ENCODE measurements at places on chromosomes 4 and X.

- no peak for DNase-seq
Observed at GRCh38 chr4:130210864-130211263, 1114.9 kb downstream of the C4orf33 start.

DNA sequence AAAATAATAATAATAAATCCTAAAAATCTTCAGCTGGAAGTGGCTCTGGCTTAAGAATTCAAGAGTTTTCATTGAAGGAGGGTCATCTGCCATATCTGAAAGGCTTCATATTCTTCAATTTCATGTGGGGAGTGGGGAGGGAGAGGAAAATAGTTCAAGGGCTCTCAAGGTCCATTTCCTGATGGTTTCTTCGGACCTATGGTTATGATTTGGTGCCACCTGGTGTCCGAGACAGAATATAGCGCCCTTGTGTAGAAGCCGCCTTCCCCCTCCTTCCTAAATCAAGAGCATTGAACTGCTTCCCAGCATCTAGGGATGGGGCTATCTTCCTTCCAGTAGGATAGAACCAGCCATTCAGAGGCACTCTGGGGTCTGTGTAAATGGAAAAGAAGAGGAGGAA, 34.3 kb downstream of the NLGN3 start:
- DNase-seq = no peak

- no peak for DNase-seq
Observed at GRCh38 chrX:10841579-10841978, 221.2 kb upstream of the MID1 start.

DNA sequence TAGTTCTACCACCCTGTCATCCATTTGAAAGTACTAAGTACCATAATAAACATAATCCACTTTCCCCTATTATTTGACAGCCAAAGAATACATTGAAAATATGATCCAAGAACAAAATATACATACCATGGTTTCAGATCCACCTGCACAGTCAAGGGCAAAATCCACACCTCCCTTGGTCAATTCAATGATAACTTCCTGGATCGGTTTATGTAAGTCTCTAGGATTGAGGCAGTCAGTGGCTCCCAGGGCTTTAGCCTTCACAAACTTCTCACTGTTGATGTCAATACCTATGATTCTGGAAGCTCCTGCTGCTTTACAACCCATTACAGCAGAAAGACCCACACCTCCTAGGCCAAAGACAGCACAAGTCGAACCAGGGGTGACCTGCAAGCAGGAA, 12.7 kb downstream of the ADH4 start:
- DNase-seq = no peak

DNA sequence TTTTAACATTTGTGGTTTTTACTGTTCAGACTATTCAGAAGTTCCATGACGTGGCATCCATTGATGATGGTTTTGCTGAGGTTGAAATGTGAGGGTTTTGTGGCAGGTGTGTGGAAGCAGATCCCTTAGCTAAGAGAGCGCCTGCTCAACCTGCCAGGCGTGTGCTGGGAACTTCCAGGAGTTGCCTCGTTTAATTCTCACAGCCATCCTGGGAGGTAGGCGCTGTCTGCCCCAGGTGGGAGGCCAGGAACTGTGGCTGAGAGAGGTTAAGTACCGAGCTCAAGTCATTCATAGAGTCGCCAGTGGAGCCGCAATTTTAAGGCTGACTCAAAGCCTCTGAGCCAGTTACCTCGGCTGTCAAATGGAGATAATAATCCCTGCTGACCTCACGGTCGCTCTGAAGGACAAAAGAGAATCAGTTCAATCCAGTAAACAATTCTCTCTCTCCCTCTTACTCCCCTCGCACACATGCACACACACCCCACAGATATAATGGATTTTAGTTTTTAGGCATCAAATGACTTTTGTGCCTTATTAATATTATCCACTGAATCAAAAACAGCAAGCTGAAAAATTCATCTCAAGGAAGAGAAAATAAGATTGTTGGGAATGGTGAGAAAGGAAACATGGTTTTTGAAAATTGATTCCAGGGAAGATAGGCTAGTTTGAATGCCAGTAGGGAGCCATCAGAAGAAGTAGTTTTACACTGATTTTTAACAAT, 171.3 kb downstream of the PTTG2 start:
- DNase-seq = no peak

DNA sequence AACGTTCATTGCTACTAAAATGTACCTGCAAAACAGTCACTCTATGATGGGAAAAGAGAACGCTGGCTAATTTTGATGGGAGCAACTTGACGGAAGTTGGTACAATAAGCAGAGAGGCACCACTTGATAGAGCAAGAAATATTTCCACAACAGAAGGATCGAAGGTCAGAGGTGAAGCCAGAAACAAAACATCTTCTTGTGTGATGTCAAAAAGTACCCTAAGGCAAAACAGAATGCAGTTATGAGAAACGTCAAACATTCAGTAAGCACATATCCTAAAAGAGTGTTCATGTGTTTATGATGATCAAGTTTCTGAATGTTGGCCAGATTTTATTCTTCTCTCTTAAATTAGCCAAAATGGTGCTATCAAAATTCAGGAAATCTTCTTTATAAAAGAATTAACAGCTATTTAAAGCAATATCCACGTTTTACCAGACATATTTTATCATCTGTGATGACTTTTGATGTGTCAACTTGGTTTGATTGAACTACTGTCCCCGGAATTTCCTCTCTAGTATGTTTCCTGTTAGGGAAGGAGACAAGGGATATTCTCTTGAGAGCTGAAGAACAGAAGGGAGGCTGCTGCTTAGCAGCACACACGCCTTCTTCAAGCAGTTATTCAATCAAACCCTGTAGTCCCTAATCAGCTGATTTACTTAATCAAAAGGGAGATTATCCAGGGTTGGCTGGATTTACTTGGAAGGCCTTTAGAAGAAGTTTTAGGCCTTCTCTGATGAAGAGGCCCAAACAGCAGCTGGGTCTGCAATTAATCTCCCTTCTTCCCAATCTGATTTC, 15.7 kb downstream of the AASDH start:
- DNase-seq = no peak

- no peak for DNase-seq
Observed at GRCh38 chrX:153944140-153944799, at the start of gene RENBP. Gene RENBP, minus strand, starts transcription at chrX:153944643. Its CDS starts 33 bp downstream, at chrX:153944610.

DNA sequence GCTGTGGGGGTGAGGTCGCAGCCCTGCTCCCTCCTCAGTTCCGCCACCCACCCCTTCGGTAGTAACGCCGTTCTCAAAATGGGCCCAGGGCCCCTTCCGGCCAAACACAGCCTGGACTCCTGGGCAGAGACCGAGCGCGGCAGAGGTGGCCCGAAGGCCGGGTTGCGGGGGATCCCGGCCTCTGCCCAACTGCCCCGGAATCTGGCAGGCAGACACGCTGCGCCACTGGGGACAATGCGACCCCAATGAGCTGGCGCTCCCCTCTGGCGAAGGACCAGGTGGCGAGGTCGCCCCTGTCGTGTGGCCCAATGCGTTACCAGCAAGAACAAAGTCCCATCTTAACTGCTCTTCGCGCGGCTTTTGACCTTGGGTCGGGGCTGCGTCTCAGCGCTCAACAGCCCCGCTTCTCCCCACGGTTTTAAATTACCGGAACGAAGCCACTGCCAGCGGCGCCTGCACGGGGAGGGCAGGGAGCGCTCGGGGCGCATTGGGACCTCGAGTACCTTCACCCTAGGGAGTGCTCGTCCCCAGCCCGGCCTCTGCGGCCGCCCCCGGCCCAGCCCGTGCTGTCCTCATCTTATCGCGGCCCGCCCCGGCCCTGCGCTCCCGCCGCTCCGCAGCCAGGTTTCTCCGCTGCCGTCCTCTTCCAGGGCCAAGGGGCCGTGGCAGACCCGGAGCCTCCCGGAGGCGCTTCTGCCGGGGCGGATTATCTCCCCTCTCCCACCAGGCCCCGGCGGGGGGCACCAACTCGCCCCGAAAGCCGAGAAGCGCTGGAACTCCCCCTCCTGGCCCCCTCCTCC, 22.2 kb upstream of the HMX1 start:
- no peak for DNase-seq

DNA sequence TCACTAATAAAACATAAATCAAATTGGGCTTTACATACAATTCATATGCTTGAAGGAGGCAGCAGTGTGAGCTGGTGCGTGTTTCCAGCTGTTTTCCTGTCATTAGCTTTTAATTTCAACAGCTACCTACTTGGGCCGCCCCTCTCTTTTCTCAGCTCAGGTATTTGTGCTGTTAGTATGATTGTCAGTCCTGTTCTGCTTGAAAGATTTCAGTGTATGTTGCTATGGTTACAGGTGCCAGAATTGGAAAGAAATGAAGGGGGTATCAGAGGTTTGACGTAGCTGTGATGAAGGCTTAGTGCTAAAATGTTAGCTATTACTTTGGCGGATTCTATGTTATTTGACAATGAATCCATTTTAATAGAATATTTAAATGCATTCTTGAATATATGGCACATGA, 440.3 kb downstream of the ZIC3 start:
- no peak for DNase-seq

DNA sequence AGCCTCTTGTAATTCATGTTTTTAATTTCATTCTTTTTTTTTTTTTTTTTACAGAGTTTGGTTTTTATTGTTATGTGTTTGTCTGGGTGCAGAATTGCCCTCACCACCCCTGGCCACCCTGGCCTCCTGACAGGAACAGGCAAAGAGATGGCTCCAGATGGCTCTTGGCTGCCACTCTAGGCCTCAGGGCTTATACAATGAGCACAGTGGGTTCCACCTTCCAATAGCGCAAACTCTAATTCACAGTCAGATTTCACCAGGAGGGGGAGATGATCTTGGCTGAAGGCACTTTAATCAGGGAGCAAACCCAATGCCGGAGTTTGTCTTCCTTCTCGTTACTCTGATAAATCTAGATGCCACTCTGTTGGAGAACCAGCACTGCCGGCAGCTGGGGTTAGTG, 24.8 kb downstream of the CPE start:
- no peak for DNase-seq

GRCh38 chr4:24529555-24529954, 54.8 kb downstream of the DHX15 start:
- DNase-seq = no peak

DNA sequence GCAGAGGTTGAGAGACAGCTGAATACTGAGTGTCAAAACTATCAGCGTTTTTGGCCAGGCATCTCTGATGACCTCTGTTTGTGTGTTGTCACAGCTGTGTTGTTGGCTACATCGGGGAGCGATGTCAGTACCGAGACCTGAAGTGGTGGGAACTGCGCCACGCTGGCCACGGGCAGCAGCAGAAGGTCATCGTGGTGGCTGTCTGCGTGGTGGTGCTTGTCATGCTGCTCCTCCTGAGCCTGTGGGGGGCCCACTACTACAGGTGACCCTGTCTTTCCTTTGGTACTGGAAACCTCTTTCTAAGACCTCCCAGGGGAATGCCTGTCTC, 86.9 kb downstream of the EGF start:
- no peak for DNase-seq
